Spinal cord (tissue), 10 donors: ENCODE measurements at places on chromosomes 12 and 14. TPM values are rescaled to one million over a fixed set of nuclear protein-coding genes. Genes with fewer than 3 reads are reported as not detected.

DNA sequence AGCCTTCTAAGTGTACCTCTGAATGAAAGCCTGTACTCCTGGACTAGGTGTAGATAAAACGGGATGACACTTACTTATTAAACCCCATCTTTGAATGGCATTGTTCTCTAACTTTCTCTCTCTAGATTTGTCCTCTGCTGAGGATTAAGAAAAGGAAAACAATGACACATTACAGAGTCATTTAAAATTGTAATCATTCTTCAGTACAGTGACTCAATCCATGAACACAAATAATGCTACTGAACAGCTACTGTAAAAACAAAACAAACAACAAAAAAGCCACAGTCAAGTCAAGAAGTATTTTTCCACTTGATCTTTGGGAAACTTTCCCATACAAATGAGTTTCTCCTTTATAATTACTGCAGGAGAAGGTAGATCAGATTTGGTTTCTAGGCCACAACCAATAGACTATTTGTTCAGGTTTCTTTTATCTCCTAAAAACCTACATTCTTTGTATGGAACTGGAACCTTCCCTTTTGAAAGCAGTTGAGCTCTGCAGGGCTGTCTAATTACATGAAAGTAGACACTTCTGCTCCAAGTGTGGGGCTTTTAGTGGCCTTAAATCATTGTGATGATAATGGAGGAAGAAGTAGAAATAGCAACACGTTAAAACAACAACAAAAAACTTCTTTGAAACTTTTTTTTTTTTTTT is 219.1 kb downstream of the ESR2 start:
- DNase-seq = no peak

DNA sequence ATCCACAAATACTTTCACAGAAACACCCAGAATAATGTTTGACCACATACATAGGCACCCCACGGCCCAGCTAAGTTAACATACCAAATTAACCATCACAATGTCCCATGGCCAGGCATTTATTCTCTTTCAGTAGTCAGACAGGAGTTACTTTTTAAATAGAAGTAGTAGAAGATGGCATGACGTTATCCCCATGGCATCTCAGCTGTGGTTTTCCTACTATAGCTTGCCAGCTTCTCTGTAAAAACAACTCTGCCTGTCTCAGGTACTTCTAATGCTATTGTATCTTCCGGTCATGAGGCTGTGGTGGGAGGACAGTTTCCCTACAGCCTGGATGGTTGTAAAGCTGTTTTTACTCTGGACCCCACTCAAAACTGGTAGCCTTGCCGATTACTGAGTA is 19.3 kb downstream of the CTSG start:
- DNase-seq = no peak

- DNase-seq = no peak
These were observed 8.6 kb downstream of the PGF start for GRCh38 chr14:74946659-74947281.

DNA sequence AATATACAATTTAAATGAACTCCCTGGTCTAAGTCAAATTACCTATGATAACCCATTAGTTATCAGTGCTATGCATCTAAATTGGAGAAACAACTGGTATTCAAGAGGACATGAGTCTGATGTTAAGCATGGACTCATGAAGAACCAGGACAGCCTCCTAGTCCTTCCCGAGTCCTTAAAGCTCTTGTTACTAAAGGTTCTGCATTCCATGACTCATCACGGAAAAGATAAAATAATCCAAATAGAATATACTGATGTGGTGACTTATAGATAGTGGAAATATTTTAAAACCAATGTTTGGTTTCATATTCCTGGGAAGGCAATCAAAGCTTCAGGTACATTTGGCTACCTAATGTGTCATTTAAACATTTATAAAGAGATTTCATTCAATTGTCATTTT is 117.2 kb upstream of the PMCH start:
- DNase-seq = no peak

- DNase-seq = no peak
These were observed 220.8 kb downstream of the CHST11 start for GRCh38 chr12:104677441-104678089.

GRCh38 chr12:69046363-69046762 is 113.4 kb upstream of the CPM start:
- DNase-seq = no peak

- DNase-seq = peak; percentile 51
These were observed 21.0 kb upstream of the CD9 start for GRCh38 chr12:6178981-6179761.

- DNase-seq = no peak
These were observed 259.6 kb downstream of the AKAP6 start for GRCh38 chr14:32588448-32589320.

GRCh38 chr12:118404876-118405521 is 28.6 kb downstream of the SUDS3 start:
- peak; percentile 95 for DNase-seq

DNA sequence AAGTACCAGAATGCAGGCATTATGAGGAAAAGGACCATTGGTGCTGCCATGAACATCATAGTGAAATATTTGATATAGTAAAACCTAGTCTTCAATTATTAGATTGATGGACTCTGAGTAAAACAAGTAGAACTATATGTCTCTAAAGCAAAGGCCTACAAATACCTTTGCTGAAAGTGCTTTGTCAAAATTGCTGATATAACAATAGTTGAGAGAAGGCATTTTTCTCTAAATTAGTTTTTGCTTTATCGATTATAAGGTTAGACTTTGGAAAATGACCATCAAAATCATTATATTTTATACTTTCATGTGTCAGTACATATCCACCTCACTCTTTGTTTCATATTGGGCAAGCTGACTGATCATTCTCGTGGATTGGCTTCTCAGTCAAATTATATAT is 836.0 kb upstream of the FBXO33 start:
- DNase-seq = no peak

GRCh38 chr12:104963757-104964156 is 5.7 kb upstream of the SLC41A2 start:
- no peak for DNase-seq

DNA sequence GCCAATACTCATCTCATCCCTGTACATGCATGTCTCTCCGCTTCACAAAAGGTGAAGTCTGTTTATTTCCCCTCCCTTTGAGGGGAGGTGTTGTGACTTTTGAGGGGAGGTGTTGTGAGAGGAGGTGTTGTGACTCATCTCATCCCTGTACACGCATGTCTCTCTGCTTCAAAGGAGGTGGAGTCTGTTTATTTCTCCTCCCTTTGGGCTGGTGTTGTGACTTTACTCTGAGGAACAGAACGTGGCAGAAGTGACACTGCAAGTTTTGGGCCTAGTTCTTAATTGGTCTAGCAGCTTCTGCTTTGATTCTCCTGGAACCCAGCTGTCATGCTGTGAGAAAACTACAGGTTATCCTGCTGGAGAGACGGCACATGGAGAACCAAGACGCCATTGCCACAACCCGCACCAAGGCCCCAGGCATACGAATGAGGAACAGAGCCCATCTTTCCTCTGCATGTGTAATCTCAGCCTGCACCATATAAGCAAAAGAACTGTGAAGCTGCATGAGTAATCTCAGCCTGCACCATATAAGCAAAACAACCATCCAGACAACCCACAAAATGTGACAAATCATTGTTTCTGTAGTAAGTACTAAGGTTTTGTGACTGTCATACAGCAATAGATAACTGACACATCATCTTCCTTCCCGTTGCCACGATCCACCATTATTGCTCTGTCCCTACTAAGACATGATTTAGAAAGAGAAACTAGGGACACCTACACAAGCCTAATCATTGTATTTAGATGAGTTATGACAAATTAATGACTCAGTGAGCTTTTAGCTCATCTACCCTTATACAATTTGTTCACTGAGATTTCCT is 30.0 kb downstream of the GALNT4 start:
- no peak for DNase-seq

- DNase-seq = no peak
These were observed 27.1 kb upstream of the RPLP0 start for GRCh38 chr12:120228041-120228290.

- no peak for DNase-seq
These were observed 47.9 kb upstream of the PLEKHG7 start for GRCh38 chr12:92654929-92655328.

GRCh38 chr14:32701475-32701874 is 237.2 kb upstream of the NPAS3 start:
- no peak for DNase-seq

GRCh38 chr12:110424237-110424636 is 20.7 kb upstream of the ANAPC7 start:
- no peak for DNase-seq

DNA sequence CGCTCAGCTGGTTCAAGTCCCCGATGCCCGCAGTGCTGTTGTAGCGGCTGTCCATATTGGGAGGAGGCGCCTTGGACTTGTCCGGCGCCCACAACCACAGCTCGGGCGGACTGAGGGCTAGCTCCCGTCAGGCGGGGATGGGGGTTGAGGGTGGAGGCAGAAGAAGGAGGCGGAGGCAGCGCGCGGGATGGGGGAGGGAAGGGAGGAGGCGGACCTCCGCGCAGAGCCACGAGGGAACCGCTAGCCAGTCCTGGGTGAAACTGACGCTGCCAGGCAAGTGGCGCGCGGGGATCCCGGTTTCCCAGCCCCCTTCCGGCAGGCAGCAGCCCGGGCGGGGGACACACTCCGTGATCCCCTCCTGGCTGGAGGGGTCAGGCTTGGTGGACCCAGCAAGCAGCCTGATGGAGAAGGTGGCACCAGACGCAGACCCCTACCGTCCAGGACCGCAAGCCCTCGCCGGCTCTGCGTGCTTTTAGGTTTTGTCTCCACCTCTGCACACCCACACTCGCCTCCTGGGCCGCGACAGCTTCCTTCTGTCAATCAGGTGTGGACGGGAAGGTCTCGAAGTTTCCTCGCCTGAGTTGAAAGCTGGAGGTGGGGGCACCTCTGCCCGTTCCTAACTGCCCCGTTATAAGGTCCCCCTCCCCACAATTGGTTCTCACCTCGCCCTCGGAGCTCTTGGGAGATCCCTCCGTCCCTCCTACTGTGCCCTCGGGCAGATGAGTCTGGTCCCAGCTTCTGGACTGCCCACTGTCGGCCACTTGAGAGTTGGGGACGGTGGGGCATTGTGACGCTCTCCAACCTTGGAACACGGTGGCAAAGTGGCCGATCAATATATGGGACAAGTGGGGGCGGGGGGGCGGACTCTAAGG is at the start of gene CPNE8:
Gene CPNE8, minus strand, starts transcription at position 112 of the 872 bp plus-strand sequence. Its CDS starts 57 bp downstream, at position 55.
- peak; percentile 30 for DNase-seq

DNA sequence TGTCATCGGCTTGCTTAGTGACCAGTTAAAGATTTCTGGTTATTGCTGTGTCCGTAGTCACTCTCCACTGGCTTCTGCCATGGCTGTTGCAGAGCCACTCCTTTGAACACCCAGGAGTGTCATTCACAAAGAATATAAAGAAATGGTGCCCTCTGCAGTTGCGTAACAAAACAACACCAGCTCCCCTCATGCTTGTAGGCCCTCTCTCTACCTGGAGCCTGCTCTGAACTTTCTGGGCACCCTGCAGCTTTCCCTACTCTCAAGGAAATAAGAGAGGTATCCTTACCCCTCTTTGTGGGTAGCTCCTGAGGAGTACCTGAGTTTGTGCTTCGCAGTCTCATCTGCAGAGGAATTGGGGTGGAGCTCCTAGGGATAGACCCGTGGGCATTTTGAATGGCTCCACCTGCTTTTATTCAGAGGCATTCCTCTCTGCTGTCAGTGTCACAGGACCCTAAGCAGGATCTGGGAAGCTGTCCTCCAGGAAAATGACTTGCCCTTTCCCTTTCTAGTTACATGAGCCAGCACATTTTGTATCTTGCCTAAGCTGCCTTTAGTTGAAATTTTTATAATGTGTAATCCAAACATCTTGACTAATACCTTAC is 97.2 kb upstream of the TMEM260 start:
- no peak for DNase-seq

DNA sequence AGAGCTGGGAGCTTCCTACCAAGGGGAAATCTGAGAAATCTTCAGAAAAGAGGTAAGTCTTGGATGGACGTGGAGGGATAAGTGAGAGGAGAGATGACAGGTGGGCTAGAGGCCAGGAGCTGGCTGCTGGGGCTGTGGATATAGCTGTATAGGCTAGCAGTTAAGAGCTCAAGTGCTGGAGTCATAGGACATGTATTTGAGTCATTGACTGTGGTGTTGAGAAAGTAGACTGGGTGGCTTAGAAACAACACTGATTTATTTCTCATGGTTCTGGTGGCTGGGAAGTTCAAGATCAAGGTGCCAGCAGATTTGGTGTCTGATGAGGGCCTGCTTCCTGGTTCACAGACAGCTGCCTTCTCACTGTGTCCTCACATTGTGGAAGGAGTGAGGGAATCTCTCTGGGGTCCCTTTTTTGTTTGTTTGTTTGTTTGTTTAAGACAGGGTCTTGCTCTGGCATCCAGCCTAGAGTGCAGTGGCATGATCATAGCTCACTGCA is 151.1 kb upstream of the FUT8 start:
- no peak for DNase-seq

DNA sequence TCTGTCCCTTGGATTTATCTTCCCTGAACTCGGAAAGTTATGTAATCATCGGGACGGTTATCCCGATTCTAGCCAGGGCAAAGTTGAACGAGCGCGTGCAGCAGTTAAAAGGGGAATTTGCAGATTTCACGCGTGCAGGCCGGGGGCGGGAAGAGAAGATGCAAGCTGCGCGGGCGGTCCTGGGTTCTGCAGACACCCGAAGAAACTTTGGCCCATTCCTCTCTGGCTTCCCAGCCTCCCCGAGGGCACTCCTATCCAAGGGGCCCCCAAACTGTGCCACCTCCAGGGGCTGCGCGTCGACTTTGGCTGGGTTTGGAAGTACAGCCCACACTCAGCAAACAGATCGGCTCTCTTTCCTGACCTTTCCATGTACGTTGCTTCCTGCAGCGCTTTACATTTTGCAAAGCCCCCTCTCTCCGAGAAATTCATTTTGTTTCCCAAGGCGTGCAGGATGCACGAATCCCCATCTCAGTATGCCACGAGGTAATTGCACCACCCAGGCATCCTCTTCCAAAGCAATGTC is 941 bp upstream of the PPP1CC start:
- peak; percentile 17 for DNase-seq

DNA sequence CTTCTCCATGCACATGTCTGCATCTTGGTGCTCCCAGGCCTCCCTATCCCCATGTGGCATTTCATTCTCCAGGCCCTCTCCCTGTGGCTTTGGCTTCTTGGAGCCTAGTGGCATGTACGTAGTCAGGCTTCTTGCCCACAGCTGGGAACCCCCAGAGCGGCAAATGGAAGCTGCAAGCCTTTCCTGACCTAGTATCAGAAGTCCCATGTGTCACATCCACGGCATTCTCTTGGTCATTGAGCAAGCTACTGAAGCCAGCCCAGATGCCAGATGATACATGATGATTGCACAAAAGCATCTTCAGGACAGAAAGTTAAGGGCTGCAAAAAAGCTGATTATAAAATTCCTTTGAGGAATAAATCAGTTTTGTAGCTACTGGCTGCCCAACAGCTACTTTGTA is 154.9 kb downstream of the PELI2 start:
- DNase-seq = no peak

GRCh38 chr12:42284157-42284556 is 41.7 kb downstream of the ZCRB1 start:
- DNase-seq = no peak

- DNase-seq = no peak
These were observed 1324.1 kb downstream of the AACS start for GRCh38 chr12:126389220-126389841.

The PLA2G1B gene
- total RNA-seq = 0.72 TPM

The MTRFR gene
- 15.7 TPM for total RNA-seq

The DHRS2 gene
- total RNA-seq = 1.2 TPM

The OR2AP1 gene
- not detected for total RNA-seq

The GALNT6 gene
- 5.0 TPM for total RNA-seq

The FOXG1 gene
- 1.5 TPM for total RNA-seq

The GPR65 gene
- 0.94 TPM for total RNA-seq

The ZBTB42 gene
- total RNA-seq = 0.99 TPM

The DACT1 gene
- 24.0 TPM for total RNA-seq

The TDG gene
- 29.9 TPM for total RNA-seq

The LBHD2 gene
- 1.2 TPM for total RNA-seq

The ZNF605 gene
- 20.2 TPM for total RNA-seq

The CSRP2 gene
- total RNA-seq = 26.8 TPM

The ACVRL1 gene
- total RNA-seq = 55.7 TPM

The TAS2R8 gene
- total RNA-seq = 0.89 TPM

The SLC25A21 gene
- total RNA-seq = 4.5 TPM
